ENCODE measurements at places on chromosomes 2 and 18. TPM values are rescaled to one million over a fixed set of nuclear protein-coding genes. Genes with fewer than 3 reads are reported as not detected.

The GALNT13 gene
- total RNA-seq, result 0.28 TPM

The ICOS gene
- not detected for total RNA-seq

The DSG4 gene
- total RNA-seq, result not detected

The CD302 gene
- total RNA-seq, result 40.5 TPM

The CCDC102B gene
- total RNA-seq, result 4.3 TPM

The C1QL2 gene
- total RNA-seq, result 0.10 TPM

The MAB21L4 gene
- total RNA-seq, result 0.48 TPM

The CDH19 gene
- 3.5 TPM for total RNA-seq

The HOXD13 gene
- not detected for total RNA-seq

The DNAJC5G gene
- 0.56 TPM for total RNA-seq

The CYP26B1 gene
- total RNA-seq, result 2.5 TPM

The RND3 gene
- total RNA-seq, result 11.2 TPM

The NT5C1B gene
- not detected for total RNA-seq

The POTEC gene
- not detected for total RNA-seq

- DNase-seq, result no peak
These were observed 22.4 kb downstream of the CABYR start for GRCh38 chr18:24161304-24161703.

DNA sequence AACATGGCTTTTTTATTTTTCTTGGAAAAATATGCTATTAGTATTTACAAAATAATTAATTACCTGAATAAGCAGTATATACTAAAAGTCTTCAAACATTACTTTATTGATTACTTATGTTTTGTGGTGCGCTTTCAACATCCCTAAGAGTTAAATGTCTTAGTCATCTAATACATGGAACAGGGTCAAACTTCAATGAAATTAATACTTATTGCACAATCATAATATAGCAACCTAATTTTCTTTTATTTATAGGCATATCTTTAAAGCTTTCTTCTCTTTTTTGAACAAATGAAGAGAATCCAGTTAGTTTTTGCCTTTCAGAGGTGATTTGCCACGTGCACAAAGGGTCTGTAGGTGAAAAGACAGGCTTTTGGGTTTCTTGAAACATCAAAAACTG lies 6.0 kb downstream of the LRATD1 start:
- no peak for DNase-seq

GRCh38 chr2:186422226-186422625 lies 63.8 kb upstream of the ZC3H15 start:
- peak; percentile 13 for DNase-seq

DNA sequence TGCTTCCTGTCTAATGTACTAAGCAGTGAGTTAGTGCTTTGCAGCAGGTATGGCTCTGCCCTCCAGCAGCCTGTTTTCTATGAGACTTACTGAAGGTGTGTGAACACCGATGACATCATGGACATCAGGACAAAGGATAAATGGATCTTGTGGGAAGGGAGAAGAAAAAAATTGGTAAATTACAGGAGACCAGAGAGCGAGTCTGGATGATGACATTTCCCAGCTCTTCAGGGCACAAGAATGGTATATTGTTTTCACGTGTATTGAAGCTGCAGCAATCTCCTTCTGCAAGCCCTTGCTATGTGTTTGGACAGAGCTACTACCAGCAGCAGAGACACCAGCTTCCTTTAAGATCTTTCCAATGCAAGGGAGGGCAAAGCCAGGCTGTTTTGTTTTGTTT lies 47.2 kb downstream of the DCC start:
- DNase-seq, result no peak

GRCh38 chr2:175743011-175743410 lies 259.1 kb downstream of the LNPK start:
- DNase-seq, result no peak

DNA sequence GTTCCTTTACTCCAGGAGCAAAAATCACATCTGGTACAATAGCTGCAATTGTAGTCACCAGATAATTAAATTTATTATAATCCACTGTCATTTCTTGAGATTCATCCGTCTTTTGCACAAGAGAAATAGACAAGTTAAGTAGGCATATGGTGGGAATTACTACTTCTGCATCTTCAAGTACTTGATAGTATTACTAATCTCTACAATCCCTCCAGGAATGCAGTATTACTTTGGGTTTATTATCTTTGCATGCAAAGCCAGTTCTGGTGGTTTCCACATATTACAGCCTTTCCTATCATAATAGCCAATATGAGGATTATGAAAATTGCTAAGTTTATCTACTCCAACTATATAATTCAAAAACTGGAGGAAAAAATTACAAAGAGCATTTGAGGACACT lies 254.1 kb downstream of the IKZF2 start:
- no peak for DNase-seq

GRCh38 chr2:64992990-64993389 lies 3.8 kb downstream of the SLC1A4 start:
- no peak for DNase-seq

GRCh38 chr18:48563027-48563426 lies 24.2 kb downstream of the CTIF start:
- no peak for DNase-seq

DNA sequence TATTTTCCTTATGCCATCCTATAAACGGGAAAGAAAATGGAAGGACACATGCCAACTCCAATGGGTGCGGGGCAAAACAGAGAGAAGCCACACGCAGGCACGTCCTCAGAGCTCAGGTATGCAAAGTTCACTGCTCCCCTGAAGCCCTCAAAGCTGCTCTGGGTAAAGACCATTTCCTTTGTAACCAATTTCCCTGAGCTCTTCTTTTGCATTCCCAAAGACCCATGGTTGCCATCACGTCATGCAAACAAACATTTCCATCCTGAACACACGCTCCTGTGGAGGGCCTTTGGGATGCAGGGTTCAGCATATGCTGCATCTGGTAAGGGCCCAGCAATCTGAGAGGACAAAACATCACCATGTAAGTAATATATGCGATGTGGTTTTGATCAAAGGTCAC lies 69.4 kb downstream of the EMILIN2 start:
- DNase-seq, result no peak

- DNase-seq, result no peak
These were observed 205.5 kb downstream of the TGIF1 start for GRCh38 chr18:3655254-3656050.

GRCh38 chr2:71191570-71191943 lies 35.3 kb downstream of the PAIP2B start:
- DNase-seq, result no peak

- DNase-seq, result no peak
These were observed 100.6 kb downstream of the CDK15 start for GRCh38 chr2:201906777-201907562.

DNA sequence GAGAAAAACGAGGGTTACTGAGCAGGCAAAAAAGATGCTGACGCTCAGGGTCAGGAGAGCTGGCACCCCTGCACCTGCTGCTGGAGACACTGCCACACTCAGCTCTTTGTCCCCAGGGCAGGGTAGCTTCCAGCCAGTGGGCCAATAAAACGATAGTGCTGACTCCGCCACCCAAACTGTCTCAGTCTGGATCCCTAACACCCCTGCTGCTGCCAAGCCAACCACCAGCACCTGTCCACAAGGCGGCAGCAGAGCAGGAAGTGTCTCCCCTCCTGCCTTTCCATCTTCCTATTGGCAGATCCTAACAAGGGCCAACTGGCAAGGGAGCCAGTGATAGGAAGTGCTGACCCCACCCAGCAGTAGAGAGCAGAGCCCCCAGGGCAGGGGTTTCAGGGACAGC lies 531.5 kb upstream of the SALL3 start:
- DNase-seq, result no peak

DNA sequence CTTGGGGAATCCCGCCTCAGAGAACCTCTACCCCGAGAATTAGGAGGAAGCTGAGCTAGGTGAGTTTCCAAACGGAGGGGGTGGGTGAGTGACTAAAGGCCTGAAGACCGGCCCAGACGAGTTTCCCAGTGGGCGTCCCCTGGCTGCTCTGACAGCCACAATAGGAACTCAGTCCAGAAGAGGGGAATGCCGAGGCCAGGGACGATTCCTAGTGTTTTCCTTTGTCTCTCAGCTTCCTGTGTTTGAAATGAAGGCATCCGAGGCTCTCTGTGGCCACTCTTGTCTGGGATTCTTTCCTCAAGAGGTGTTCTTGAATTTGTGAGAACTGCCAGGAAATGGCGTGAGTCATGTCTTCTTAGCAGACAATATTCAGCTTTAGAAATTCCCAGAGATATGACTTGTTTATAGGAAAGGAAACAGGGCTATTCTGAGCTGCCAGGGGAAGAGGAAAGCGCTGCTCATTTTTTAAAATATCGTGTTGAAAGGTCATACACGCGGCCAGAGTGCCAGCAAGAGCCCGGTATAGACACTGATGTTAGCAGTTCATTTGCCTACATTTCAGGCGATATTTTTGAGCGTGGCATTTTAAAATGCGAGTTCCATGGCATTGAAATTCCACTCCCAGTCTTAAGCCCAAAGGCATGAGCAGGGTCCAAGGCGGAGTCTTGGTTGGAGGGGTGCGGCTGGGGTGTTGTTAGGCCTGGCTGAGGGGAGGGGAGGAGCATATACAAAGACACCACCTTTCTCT lies 169.1 kb upstream of the KLF7 start:
- peak; percentile 47 for DNase-seq

DNA sequence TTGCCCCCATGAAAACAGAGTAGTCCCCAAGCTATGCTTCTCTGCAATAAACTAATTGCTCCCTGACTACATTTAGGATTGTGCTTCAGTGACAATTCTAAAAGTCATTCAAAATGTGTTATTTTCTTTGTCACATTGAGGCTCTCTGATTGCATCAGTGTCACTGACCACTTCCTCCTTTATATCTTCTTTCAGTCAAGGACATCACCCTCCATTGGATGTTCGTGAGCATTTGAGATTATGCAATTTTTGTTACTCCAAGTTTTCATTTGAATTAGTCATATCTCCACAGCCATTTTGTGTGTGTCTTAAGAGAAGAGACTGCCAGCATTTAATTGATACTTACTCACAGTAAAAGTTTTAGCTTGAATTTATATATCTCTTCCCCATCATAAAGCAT lies 780.8 kb upstream of the GCFC2 start:
- no peak for DNase-seq

DNA sequence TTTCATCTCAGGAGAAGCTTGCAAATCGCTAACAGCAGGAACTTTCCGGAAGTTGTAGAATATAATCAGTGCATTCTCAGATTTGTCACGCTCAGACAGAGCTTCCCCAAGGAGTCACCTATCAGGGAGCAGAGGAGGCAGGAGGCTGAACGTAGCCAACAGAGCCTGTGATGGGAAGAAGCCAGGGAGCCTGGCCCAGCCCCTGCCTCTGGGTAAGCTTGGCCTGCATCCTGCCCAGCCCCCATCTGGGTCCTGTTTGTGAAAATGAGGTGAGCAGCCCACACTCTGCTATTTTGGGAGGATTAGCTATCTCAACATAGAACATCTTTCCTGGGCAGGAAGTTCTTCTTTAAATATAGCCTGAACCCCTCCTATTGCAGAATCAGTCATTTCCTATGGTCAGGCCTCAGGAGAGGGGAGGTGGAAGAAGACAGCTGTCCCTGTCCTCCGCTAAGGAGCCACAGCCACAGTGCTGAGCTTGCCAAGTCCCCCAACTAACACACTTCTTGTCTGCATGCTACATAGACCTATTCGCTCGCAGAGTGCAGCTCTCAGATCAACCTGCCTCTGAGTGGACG lies 19.2 kb upstream of the PKDCC start:
- DNase-seq, result no peak

DNA sequence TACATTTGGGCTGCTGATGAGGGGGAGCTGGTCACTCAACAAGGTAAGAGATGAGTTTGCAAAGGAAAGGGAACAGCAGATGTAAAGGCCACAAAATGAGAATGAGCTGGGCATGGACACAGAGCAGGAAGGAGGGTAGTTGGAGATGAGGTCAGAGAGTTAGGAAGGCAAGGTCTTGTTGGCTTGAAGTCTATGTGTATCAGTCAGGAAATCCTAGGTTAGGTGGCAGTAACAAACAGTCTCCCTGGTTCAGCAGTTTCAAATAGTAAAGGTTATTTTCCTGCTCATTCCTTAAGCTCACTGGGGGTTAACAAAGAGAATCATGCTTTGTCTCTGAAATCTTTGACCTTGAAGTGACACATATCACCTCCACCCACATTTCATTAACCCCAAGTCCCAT lies 58.3 kb upstream of the ARL4C start:
- DNase-seq, result no peak

DNA sequence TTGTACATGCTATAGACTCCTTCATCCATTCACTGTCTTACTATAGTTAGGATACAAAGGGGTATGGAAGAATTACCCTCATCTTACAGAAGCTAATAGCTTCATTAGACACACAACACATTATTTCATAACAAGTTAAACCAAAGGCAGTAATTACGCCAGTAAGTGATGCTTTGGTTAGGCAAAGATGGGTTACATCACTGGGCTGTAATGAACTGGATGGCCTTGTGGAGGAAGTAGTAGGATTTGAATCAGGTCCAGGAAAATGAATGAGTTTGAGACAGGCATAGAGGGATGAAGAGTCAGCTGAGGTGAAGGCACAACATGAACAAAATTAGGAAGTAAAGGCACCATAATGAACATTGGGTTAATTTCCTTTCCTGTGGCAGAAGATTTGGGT lies 80.1 kb downstream of the SOCS6 start:
- no peak for DNase-seq

DNA sequence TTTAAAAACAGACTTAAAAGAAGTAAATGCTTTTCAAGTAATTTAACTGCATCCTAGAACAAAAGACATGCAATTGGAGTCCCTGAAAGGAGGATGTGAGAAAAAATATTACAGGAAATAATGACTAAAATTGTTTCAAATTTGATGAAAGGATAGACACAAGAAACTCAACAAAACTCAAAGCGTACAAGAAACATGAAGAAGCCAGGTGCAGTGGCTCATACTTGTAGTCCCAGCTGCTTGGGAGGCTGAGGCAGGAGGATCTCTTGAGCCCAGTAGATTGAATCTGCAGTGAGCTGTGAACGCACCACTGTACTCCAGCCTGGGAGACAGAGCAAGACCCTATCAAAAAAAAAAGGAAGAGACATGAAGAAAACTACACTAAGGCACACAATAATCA lies 118.1 kb upstream of the SLC39A10 start:
- DNase-seq, result no peak

DNA sequence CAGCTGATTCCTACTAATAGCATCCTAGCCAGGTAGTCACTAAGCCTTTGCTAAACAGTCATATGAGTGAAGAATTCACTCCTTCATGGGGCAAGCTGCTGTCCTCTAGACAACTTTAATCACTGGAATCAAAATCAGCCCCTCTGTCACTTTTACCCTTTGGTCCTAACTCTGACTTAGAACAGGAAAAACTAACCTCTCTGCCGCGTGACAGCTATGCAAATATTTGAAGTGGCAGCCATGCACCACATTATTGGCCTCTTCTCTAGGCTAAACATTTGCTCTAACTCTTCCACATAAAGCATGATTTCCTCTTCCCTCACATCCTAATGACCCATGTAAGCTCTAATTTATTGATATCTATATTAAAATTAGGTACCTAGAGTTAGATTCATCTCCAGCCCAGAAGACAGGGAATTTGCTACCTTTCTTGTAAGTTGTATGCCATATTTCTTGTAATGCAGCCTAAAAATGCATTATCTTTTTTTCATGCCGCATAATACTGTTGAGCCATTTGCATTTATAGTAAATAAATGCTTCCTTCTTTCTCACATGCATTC lies 12.8 kb upstream of the ONECUT2 start:
- DNase-seq, result no peak

GRCh38 chr2:105725388-105725787 lies 19.3 kb upstream of the NCK2 start:
- no peak for DNase-seq

GRCh38 chr2:205902041-205902899 lies 183.7 kb downstream of the INO80D start:
- no peak for DNase-seq

GRCh38 chr2:96116424-96116878 lies at the start of gene ADRA2B:
Gene ADRA2B, minus strand, starts transcription at chr2:96116571. Its CDS starts 422 bp downstream, at chr2:96116149.
- peak; percentile 29 for DNase-seq
